Karpas-422 (cell line): ENCODE measurements at places on chromosomes 2 and 18. TPM values are rescaled to one million over a fixed set of nuclear protein-coding genes. Genes with fewer than 3 reads are reported as not detected.

Gene ST6GAL2
- 0.47 and 0.82 TPM in 2 replicates for total RNA-seq

DNA sequence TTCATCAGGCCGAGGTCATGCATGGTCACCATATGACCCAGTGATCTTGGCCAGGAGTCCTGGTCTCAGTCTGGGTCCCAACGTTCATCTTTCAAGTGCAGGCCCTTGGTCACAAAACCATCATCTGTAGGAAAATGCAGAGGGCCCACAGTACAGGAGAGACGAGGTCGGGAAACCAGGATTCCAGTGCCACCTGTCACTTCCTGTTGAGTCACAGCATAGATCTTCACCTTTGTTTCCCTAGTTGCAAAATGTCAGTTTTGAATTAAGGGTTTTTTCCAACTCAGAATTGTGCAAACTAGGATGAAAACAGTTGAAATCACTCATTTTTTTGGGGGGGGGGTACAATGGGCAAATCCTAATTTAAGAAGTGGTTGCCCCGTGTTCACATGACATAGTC is 162.2 kb downstream of the INSIG2 start:
- no peaks in the 10 kb centered on the region for H3K36me3 ChIP-seq
- no peak for DNase-seq
- H3K4me3 ChIP-seq = no peak overlapping the region
- no peaks in the 10 kb centered on the region for H3K4me1 ChIP-seq
- H3K27me3 ChIP-seq = 0 out of 2 replicates have a peak, but pooled peaks cover 2% of the 10 kb centered on the region

GRCh38 chr2:57893347-57893746 is 153.3 kb upstream of the VRK2 start:
- no peak for DNase-seq
- H3K4me3 ChIP-seq = no peak overlapping the region
- H3K27me3 ChIP-seq = no peaks in the 10 kb centered on the region
- H3K36me3 ChIP-seq = no peaks in the 10 kb centered on the region
- H3K4me1 ChIP-seq = no peaks in the 10 kb centered on the region

DNA sequence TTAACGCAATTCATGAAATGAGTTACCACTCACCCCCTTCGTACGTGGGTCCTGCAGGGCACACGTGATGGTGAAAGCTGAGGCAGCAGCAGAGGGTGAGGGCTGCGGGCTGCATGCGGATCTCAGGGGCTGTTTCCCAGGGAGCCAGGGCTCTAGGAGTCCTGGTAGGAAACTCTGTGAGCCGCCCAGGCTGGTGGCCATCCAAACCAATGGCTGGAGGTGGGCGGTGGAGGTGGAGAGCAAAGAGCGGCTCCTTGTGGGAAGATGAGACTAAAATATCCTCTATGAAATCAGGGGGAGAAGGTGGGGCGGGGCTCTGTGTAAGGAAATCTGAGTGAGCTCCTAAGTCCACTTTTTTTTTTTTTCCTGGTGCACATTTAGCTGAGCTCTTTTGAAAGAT is 120.1 kb upstream of the SLC1A4 start:
- H3K4me3 ChIP-seq = no peak overlapping the region
- no peaks in the 10 kb centered on the region for H3K27me3 ChIP-seq
- DNase-seq = no peak
- H3K27ac ChIP-seq = no peak overlapping the region
- peaks cover 42% of the 10 kb centered on the region for H3K4me1 ChIP-seq
- no peaks in the 10 kb centered on the region for H3K36me3 ChIP-seq

GRCh38 chr2:17303521-17303920 is 214.7 kb downstream of the RAD51AP2 start:
- no peak for DNase-seq
- H3K27ac ChIP-seq = no peak overlapping the region
- no peak overlapping the region for H3K4me3 ChIP-seq
